CD14-positive monocyte (primary cell): ENCODE measurements at places on chromosomes 4 and X. TPM values are rescaled to one million over a fixed set of nuclear protein-coding genes. Genes with fewer than 3 reads are reported as not detected.

Gene ZNF711
- polyA plus RNA-seq: not detected

Gene ASMT
- polyA plus RNA-seq: 0.69 and 0.92 TPM in 2 replicates

DNA sequence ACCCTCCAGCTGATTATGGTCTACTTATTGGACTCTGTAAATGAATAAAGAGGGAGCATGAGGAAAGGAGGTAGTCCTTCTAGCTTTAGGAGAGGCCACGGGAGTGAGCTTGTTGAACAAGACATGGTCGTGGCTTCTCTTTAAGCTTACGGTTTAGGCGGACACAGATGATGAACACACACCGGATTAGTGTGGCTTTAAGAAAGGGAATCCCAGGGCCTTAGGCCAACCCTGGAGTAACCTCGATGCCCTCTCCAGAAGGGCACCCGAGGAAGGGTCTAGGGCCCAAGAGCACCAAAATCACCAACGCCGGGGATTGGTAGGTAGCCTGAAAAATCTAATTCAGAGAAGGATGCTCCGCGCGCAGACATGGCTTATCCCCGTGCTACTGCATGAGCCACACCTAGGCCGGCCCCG, 39.4 kb downstream of the ERVMER34-1 start:
- no peak for DNase-seq

Gene TCEANC
- 1.9 TPM for polyA plus RNA-seq

DNA sequence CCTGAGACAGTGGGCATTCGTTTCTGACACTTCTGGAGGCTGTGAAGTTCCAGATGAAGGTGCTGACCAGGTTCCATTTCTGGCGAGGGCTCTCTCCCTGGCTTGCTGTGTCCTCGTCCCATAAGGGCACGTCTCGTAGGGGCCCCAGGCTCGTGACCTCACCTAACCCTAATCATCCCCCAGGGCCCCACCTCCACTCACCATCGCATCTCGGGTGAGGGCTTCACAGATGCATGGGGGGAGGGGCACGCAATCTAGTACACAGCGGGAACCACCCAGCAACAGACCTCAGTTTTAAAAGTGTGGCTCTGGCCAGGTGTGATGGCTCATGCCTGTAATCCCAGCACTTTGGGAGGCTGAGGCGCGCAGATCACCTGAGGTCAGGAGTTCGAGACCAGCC, 22.1 kb downstream of the PDE6B start:
- no peak for DNase-seq

Gene TMEM154
- 11.0 and 24.7 TPM in 2 replicates for polyA plus RNA-seq

DNA sequence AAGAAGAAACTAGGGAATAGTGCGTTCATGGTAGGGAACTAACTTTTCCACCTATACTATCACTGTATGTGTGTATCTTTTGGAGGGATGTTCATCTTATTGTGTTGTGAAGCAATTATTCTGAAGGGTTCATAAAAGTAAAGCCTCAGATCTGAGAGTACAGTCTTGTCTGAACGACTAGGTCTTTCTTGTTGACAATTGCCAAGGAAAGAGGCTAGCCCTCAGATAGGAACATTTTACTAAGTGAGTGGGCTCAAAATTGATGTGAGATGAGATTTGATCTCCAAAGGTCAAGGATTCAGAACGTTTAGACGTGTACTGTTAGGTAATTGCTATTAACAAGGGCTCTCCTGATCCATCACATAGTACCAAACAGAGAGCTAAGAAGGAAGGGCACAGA, 15.2 kb upstream of the CNOT6L start:
- DNase-seq: no peak

- no peak for DNase-seq
Observed at GRCh38 chr4:85600501-85600900, 125.6 kb downstream of the ARHGAP24 start.

Gene VEGFD
- not detected for polyA plus RNA-seq

Gene ZNF157
- not detected in 2 replicates for polyA plus RNA-seq

DNA sequence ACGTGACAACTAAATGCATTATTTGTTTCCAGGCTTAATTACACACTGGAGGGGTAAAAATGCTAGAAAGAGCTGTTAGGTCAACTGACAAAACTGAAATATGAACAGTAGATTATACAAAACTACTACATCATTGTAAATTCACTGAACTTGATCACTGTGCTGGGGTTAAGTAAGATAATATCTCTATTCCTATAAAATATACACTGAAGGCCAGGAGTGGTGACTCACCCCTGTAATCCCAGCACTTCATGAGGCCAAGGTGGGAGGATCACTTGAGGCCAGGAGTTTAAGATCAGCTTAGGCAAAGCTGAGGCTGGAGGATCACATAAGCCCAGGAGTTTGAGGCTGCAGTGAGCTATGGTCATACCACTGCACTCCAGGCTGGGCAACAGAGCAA, 31.8 kb upstream of the NKX6-1 start:
- DNase-seq: no peak

DNA sequence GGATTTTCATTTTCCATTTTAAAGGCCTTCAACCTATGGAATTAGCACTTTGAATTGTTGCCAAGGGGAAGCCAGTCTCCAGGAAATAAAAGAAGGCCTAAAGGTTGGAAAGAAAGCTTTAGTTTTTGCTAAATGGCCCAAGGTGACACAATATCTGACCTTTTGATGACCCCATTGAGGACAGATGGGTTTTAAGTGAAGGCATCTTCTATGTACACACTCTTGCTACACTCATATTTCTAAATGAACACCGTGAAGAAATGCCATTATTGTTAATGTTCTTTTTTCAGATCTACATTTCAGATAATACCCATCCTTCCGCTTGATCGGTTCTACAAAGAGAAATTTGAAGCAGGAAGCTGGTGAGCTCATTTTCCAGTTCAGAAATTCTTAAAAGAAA, 162.8 kb upstream of the POU3F4 start:
- no peak for DNase-seq

- no peak for DNase-seq
Observed at GRCh38 chr4:112511803-112512118, 4.2 kb downstream of the NEUROG2 start.

DNA sequence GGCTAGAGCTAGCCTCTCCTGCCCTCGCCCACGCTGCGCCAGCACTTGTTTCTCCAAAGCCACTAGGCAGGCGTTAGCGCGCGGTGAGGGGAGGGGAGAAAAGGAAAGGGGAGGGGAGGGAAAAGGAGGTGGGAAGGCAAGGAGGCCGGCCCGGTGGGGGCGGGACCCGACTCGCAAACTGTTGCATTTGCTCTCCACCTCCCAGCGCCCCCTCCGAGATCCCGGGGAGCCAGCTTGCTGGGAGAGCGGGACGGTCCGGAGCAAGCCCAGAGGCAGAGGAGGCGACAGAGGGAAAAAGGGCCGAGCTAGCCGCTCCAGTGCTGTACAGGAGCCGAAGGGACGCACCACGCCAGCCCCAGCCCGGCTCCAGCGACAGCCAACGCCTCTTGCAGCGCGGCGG, at the start of gene AR:
TSS of gene AR (plus strand) at position 204 of the 400 bp plus-strand sequence. CDS start 1,126 bp downstream, outside the sequence.
- no peak for DNase-seq

Gene PITX2
- not detected for polyA plus RNA-seq

GRCh38 chrX:153667956-153668396, 5.6 kb downstream of the PNCK start:
- peak; percentile 52 for DNase-seq

DNA sequence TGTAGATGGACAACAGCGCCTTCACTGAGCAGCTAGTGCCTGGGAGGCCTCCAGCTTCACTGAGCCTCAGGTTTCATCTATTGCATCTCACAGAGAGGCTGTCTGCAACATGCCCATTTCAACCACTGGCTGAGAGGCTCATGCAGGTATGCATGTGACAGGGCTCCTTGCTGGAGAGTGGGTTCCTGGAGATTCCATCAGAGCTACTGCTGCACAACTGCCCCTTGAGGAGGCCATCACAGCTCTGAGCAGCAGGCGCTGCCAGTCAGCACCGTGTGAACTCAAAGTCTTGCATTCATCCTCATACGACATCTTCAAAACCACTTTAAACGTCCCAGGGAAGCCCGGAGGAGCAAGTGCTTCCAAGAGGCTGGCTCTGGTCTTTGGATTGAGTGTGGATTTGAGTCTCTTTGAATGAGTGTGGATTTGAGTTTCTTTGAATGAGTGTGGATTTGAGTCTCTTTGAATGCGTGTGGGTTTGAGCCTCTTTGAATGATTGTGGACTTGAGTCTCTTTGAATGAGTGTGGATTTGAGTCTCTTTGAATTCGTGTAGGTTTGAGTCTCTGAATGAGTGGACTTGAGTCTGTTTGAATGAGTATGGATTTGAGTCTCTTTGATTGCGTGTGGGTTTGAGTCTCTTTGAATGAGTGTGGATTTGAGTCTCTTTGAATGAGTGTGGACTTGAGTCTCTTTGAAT, 8.7 kb downstream of the P2RY8 start:
- no peak for DNase-seq

- no peak for DNase-seq
Observed at GRCh38 chrX:78747489-78747888, at the start of gene LPAR4. LPAR4 (plus strand) TSS chrX:78747720; CDS start chrX:78754870, 7,150 bp downstream.

Gene SLITRK4
- 1.9 and 4.7 TPM in 2 replicates for polyA plus RNA-seq

DNA sequence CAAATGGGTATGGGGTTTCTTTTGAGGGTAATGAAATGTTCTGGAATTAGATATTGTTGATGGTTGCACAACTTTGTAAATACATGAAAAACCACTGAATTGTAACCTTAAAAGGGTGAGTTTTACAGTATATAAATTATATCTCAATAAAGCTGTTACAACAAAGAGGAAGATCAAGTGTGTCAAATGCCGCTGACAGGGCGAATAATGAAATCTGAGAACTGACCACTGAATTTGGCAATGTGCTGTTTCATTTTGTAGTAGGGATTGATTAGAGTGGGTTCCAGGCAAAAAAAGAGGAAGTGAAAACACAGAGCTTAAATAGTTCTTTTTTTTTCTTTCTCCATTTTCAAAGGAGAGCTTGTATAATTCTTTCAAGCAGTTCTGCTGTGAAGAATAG, 161.1 kb upstream of the NAP1L5 start:
- DNase-seq: peak; percentile 91

- DNase-seq: no peak
Observed at GRCh38 chr4:25058796-25059195, 28.1 kb upstream of the LGI2 start.

Gene NOA1
- polyA plus RNA-seq: 11.5 TPM
